Stimulated activated CD4-positive, alpha-beta T cell treated with anti-CD3 and anti-CD28 coated beads, Interleukin-4, amount 100 ng/mL, for 4 hours (primary cell): ENCODE measurements at places on chromosomes 2 and 18.

GRCh38 chr2:230552181-230552580, 136.2 kb downstream of the SP100 start:
- DNase-seq: no peak

GRCh38 chr18:5625076-5625475, 81.3 kb upstream of the EPB41L3 start:
- no peak for DNase-seq

- no peak for DNase-seq
These were observed 234.9 kb downstream of the BCL11A start for GRCh38 chr2:60318544-60318943.

GRCh38 chr2:95348609-95349567, 51.7 kb downstream of the KCNIP3 start:
- DNase-seq: no peak

DNA sequence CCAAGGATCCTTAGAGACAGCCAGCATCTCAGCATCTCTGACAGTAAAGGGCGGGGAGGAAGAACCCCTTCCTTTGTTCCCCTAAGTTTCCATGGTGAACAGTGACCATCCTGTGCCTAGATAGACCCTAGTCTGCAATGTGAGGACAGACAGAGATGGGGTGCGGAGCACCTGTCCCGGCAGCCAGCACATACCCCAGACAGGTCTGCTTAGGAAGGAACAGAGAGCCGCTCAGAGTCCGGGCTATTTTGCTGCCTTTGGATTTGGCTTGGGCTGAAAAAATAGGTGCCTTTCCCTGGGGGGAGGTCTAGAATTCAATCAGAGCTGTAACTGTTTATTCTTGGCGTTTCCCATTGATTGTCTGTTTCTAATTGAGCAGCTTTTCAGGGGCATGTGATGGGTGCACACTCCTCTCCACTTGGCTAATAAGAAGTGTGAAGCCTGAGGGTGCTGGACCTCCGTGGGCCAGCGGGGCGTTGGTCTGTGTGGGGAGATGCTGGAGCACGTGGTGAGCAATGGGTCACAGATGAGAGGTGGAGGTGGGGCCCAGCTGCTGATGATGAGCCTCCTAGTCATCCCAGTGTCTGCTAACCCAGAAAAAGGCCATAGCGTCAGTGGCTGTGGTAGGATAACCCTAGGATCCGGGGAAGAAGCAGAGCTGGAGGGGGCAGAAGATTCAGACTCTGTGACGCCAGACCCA, 236.8 kb downstream of the SEPTIN10 start:
- no peak for DNase-seq

- DNase-seq: no peak
These were observed 352.6 kb upstream of the CRIM1 start for GRCh38 chr2:36002941-36003340.

- no peak for DNase-seq
These were observed 23.8 kb upstream of the SLC38A11 start for GRCh38 chr2:164979113-164979512.

DNA sequence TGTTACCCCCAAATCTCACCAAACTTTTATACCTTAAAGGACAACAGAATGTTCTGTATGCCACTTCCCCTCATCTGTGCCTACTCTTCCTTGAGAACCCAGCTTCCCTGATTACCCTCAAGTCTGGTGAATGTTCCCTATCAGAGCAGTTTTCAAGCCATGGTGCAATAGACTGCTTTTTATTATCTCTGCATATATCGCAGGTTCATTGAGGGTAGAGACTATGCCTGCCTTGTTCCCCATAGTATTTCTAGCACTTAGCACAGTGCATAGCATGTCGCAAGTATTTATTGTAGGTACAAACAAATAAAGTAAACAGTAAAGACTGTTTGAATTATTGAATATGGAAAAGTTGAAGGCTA, 146.6 kb downstream of the HAUS1 start:
- DNase-seq: no peak

GRCh38 chr2:30910686-30911085, 103.4 kb upstream of the CAPN13 start:
- no peak for DNase-seq

- no peak for DNase-seq
These were observed 83.4 kb downstream of the PXDN start for GRCh38 chr2:1660656-1661640.

DNA sequence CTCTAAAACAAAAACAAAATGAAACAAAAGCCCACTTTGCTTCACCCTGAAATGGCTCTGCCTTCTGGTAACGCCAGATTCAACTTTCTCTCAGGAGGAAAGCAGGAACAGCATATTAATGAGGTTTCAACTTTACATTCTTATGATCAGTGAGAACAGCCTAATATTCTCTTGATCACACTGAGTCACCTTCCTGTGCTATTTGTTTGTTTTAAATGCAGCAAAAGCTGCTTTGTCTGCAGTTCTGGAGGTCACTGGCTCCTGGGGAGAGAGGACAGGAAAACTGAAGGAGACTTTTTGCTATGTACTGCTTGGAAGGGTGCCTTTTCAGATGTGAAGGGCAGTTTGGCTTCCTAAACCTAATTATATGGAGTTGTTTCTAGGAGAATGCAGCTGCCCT, 48.1 kb downstream of the MAIP1 start:
- DNase-seq: no peak
